ENCODE measurements at places on chromosomes 5 and 9.

- no peak for DNase-seq
Observed at GRCh38 chr9:4465910-4466309, 24.4 kb upstream of the SLC1A1 start.

GRCh38 chr9:125438506-125439433 lies 177.1 kb downstream of the GAPVD1 start:
- peak; percentile 44 for DNase-seq

- no peak for DNase-seq
Observed at GRCh38 chr5:62333250-62333794, 27.3 kb downstream of the KIF2A start.

DNA sequence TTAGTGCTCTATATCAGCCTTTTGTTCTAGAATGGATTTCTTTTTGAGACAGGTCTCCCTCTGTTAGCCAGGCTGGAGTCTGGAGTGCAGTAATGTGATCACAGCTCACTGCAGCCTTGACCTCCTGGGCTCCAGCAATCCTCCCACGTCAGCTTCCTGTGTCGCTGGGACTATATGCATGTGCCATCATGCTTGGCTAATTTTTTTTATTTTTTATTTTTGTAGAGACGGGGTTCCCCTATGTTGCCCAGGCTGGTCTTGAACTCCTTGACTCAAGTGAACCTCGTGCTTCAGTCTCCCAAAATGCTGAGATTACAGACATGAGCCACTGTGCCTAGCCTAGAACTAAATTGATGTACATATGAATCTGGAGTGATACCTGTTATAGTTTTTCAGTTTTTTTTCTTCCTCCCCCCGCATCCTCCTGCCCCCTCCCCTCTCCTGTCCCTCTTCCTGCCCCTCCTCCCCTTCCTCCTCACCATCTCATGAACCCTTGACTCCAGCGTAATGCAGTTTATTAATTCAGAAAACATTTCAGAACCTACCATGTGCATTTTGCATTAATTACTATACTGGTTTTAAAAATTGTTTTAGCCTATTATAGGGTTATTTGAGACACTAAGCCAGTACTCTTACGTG lies 37.4 kb upstream of the TNFAIP8 start:
- no peak for DNase-seq

DNA sequence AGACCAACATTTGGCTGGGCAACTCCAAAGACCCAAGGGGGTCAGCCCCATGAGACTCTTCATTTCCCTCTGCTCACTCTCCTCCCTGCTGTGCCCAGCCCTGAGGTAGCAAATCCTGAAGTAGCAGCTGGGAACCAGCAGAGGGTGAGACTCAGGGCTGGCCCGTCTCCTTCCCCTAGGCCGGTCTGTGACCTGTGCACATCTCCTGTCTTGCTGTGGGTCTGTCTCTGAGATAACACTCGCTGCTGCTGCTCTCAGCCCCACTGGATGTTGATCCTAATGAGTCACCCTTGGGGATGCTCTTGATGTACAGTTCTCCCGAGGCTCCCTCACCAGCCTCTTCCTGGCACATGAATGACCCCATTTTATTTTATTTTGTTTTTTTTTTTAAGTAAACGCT lies 7.3 kb upstream of the OR2V1 start:
- peak; percentile 69 for DNase-seq

DNA sequence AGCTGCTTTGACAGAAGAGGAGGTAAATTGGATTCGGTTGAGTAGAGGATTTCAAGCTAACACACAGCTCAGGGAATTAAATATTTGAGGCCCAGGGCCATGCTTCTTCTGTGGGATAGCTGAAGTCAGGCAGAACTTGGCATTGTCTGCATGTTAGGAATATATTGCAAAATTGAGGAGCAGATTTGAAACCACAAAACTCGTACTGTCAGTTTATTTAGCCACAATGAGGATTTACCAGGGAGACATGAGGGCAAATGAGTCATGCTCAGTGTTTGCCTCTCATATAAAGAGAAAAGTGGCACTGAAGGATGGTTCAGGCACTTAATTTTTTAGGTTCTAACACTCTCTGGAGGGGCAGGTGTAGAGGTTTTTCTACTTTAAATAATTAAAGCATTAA lies 83.0 kb upstream of the PRLR start:
- no peak for DNase-seq

GRCh38 chr5:109769597-109770291 lies 80.0 kb downstream of the MAN2A1 start:
- DNase-seq, result no peak

- DNase-seq, result no peak
Observed at GRCh38 chr5:135429301-135430134, 17.6 kb downstream of the DCANP1 start.

- no peak for DNase-seq
Observed at GRCh38 chr5:138832218-138832617, 42.9 kb downstream of the LRRTM2 start.

GRCh38 chr9:109806506-109807115 lies 26.6 kb downstream of the PALM2AKAP2 start:
- no peak for DNase-seq

- no peak for DNase-seq
Observed at GRCh38 chr5:71903808-71904207, 184.7 kb downstream of the CARTPT start.

Data from H7 (cell line).